ENCODE measurements at places on chromosomes 5 and 9. TPM values are rescaled to one million over a fixed set of nuclear protein-coding genes. Genes with fewer than 3 reads are reported as not detected.

SPATA31E1 gene
- not detected for polyA plus RNA-seq

SLC4A9 gene
- not detected for polyA plus RNA-seq

SAPCD2 gene
- 0.22 TPM for polyA plus RNA-seq

- H3K27ac ChIP-seq = no peak overlapping the region
- no peak overlapping the region for H3K4me3 ChIP-seq
- no peaks in the 10 kb centered on the region for H3K36me3 ChIP-seq
- no peaks in the 10 kb centered on the region for H3K27me3 ChIP-seq
- no peaks in the 10 kb centered on the region for H3K4me1 ChIP-seq
Observed at GRCh38 chr5:43973908-43974307, 370.9 kb downstream of the NNT start.

GRCh38 chr5:115184770-115185169 is 15.1 kb upstream of the TRIM36 start:
- peaks cover 7% of the 10 kb centered on the region for H3K27me3 ChIP-seq
- no peaks in the 10 kb centered on the region for H3K36me3 ChIP-seq
- no peak overlapping the region for H3K4me3 ChIP-seq
- no peak overlapping the region for H3K27ac ChIP-seq
- DNase-seq = no peak

- H3K4me3 ChIP-seq = peak within 1 kb of the TSS; percentile 12
- peaks cover 19% of the 10 kb centered on the region for H3K4me1 ChIP-seq
- H3K27ac ChIP-seq = no peak within 1 kb of the TSS
- DNase-seq = peak; percentile 12
- no peaks in the 10 kb centered on the region for H3K27me3 ChIP-seq
Observed at GRCh38 chr9:114805670-114806525, at the start of gene TNFSF15. Gene TNFSF15, minus strand, starts transcription at chr9:114806039. Its CDS starts 27 bp downstream, at chr9:114806012.

FGFR4 gene
- 1.6 TPM for polyA plus RNA-seq

- DNase-seq = no peak
- H3K4me1 ChIP-seq = no peaks in the 10 kb centered on the region
- no peak overlapping the region for H3K27ac ChIP-seq
- peaks cover 2% of the 10 kb centered on the region for H3K27me3 ChIP-seq
- H3K36me3 ChIP-seq = no peaks in the 10 kb centered on the region
- no peak overlapping the region for H3K4me3 ChIP-seq
Observed at GRCh38 chr5:113394658-113395057, 40.1 kb downstream of the TSSK1B start.

GRCh38 chr5:116626272-116626723 is 51.7 kb upstream of the SEMA6A start:
- peaks cover 3% of the 10 kb centered on the region for H3K4me1 ChIP-seq
- peak; percentile 51 for DNase-seq
- H3K27ac ChIP-seq = peak overlapping the region; percentile 11
- no peak overlapping the region for H3K4me3 ChIP-seq
- no peaks in the 10 kb centered on the region for H3K36me3 ChIP-seq

PCDHGA10 gene
- 0.27 TPM for polyA plus RNA-seq

C5orf58 gene
- polyA plus RNA-seq = not detected

- no peak overlapping the region for H3K27ac ChIP-seq
- no peaks in the 10 kb centered on the region for H3K36me3 ChIP-seq
- no peak for DNase-seq
Observed at GRCh38 chr5:59999056-59999455, 105.5 kb upstream of the PDE4D start.

DNA sequence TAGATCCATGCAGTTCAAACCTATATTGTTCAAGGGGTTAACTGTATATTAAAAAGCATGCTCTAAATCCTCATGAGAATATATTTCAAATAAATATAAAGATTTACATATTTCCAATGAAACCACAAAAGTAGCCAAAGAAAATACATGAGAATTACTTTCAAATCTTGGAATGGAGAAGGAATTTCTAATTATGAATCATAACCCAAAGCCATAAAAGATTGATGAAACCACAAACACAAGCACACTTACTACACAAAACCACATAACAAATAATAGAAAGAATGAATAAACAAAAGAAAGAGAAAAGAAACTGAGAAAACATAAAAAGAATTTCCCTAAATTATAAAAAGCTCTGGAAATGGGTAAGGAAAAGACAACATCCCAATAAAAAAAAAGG is 16.0 kb downstream of the ERP44 start:
- no peaks in the 10 kb centered on the region for H3K27me3 ChIP-seq
- no peak overlapping the region for H3K4me3 ChIP-seq
- H3K36me3 ChIP-seq = no peaks in the 10 kb centered on the region
- no peak overlapping the region for H3K27ac ChIP-seq

SLCO6A1 gene
- not detected for polyA plus RNA-seq

GRCh38 chr5:90476391-90476790 is 1.7 kb downstream of the POLR3G start:
- DNase-seq = no peak
- no peaks in the 10 kb centered on the region for H3K27me3 ChIP-seq
- no peak overlapping the region for H3K4me3 ChIP-seq
- H3K36me3 ChIP-seq = no peaks in the 10 kb centered on the region
- H3K4me1 ChIP-seq = peaks cover 20% of the 10 kb centered on the region
- H3K27ac ChIP-seq = no peak overlapping the region

GRCh38 chr5:179226696-179227095 is 118.6 kb downstream of the ADAMTS2 start:
- H3K27ac ChIP-seq = no peak overlapping the region
- no peaks in the 10 kb centered on the region for H3K27me3 ChIP-seq
- DNase-seq = no peak
- H3K4me3 ChIP-seq = no peak overlapping the region
- no peaks in the 10 kb centered on the region for H3K4me1 ChIP-seq
- no peaks in the 10 kb centered on the region for H3K36me3 ChIP-seq

- DNase-seq = no peak
- no peaks in the 10 kb centered on the region for H3K36me3 ChIP-seq
- no peak overlapping the region for H3K4me3 ChIP-seq
- H3K4me1 ChIP-seq = no peaks in the 10 kb centered on the region
- H3K27ac ChIP-seq = no peak overlapping the region
- H3K27me3 ChIP-seq = no peaks in the 10 kb centered on the region
Observed at GRCh38 chr5:2991884-2992283, 240.4 kb upstream of the IRX2 start.

- no peaks in the 10 kb centered on the region for H3K36me3 ChIP-seq
- no peak overlapping the region for H3K4me3 ChIP-seq
- no peak for DNase-seq
Observed at GRCh38 chr9:135718616-135719015, 16.6 kb downstream of the KCNT1 start.

MYMK gene
- 0.05 TPM for polyA plus RNA-seq

GNA14 gene
- polyA plus RNA-seq = 0.47 TPM

KDM4C gene
- polyA plus RNA-seq = 3.7 TPM

GRCh38 chr5:142699184-142699720 is 13.4 kb upstream of the FGF1 start:
- H3K36me3 ChIP-seq = no peaks in the 10 kb centered on the region
- no peak overlapping the region for H3K4me3 ChIP-seq
- peaks cover 25% of the 10 kb centered on the region for H3K4me1 ChIP-seq
- DNase-seq = peak; percentile 92
- H3K27ac ChIP-seq = peak overlapping the region; percentile 80

GADD45G gene
- polyA plus RNA-seq = 288 TPM

ANKRD18B gene
- polyA plus RNA-seq = 0.01 TPM

- no peak overlapping the region for H3K27ac ChIP-seq
- no peaks in the 10 kb centered on the region for H3K36me3 ChIP-seq
- no peaks in the 10 kb centered on the region for H3K27me3 ChIP-seq
- no peaks in the 10 kb centered on the region for H3K4me1 ChIP-seq
Observed at GRCh38 chr9:125985998-125986655, 239.0 kb downstream of the PBX3 start.

DNA sequence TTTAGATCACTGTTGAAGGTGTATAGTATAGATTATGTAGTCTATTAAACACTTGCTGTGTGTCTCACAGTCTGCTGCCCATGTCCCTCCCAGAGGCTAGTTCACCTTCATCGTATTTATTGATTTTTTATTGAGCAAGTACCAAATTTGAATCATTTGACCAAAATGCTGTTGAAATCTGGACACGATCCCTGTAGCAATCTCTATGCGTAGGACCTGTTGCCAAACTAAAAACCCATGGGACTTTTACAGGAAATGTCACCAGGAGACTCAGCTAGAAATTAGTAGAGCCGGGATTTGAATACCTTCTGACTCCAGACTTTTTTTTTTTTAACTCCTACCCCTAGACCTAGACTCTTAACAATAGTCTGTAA is 17.5 kb downstream of the SLC31A1 start:
- no peak overlapping the region for H3K27ac ChIP-seq
- peaks cover 9% of the 10 kb centered on the region for H3K4me1 ChIP-seq
- H3K36me3 ChIP-seq = no peaks in the 10 kb centered on the region
- H3K4me3 ChIP-seq = no peak overlapping the region
- no peaks in the 10 kb centered on the region for H3K27me3 ChIP-seq

PTGER4 gene
- 1.8 TPM for polyA plus RNA-seq

DNA sequence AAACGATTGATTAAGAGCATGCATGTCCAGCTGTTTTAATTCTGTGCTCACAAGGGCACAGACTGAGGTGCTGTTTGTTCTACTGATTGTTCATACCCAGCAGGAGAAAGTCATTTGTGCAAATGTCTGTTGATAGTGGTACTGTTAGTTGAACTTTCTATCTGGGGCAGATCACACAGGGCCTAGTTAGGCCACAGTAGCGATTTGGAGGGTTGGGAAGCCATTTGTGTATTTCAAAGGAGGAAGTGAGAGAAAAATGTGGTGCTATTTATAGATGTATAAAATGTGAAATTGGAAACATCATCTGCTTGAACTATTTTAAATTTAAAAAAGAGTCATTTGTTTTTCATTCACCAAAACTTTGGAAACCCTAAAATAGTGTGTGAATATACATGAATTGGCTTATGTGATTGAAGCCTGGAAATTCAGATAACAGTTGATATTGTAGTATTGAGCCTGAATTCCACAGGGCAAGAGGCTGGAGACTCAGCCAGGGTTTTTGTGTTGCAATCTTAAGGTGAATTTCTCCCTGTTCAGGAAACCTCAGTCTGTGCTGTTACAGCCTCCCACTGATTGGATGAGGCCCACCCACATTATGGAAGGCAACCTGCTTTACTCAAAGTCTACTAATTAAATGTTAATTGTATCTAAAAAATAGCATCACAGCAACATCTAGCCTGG is 162.0 kb upstream of the CDKN2B start:
- no peaks in the 10 kb centered on the region for H3K36me3 ChIP-seq
- no peak overlapping the region for H3K27ac ChIP-seq
- DNase-seq = no peak
- no peaks in the 10 kb centered on the region for H3K27me3 ChIP-seq

RMRP gene
- polyA plus RNA-seq = 26.8 TPM

DNA sequence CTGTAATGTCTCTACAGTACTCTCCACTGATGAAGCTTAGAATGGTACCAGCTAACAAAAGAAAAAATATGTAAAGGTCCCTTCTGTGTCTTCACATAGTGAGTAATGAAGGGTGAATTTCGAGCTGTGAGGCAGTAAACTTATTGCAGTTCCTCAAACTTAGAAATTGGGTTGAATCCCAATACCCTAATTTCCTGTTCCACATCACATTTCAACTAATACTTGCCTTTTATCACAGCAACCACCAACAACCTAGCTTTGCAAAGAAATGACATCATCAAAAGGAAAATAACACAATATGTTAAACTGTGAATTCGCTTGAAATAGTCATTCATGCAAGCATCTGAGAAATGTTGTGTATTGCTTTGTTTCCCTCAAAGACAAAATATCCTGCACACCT is 9.4 kb upstream of the TNFAIP8 start:
- no peaks in the 10 kb centered on the region for H3K36me3 ChIP-seq
- H3K27ac ChIP-seq = no peak overlapping the region
- no peak for DNase-seq
- H3K4me1 ChIP-seq = no peaks in the 10 kb centered on the region
- no peaks in the 10 kb centered on the region for H3K27me3 ChIP-seq

TAL2 gene
- not detected for polyA plus RNA-seq

EGFLAM gene
- 16.0 TPM for polyA plus RNA-seq

SLC6A3 gene
- polyA plus RNA-seq = 0.01 TPM

- H3K27me3 ChIP-seq = no peaks in the 10 kb centered on the region
- no peaks in the 10 kb centered on the region for H3K4me1 ChIP-seq
- H3K36me3 ChIP-seq = peaks cover 4% of the 10 kb centered on the region
Observed at GRCh38 chr9:14080959-14081542, 232.9 kb downstream of the NFIB start.

- no peak for DNase-seq
- H3K27me3 ChIP-seq = no peaks in the 10 kb centered on the region
- H3K4me3 ChIP-seq = no peak overlapping the region
Observed at GRCh38 chr9:99948896-99949295, 42.4 kb downstream of the STX17 start.

DNA sequence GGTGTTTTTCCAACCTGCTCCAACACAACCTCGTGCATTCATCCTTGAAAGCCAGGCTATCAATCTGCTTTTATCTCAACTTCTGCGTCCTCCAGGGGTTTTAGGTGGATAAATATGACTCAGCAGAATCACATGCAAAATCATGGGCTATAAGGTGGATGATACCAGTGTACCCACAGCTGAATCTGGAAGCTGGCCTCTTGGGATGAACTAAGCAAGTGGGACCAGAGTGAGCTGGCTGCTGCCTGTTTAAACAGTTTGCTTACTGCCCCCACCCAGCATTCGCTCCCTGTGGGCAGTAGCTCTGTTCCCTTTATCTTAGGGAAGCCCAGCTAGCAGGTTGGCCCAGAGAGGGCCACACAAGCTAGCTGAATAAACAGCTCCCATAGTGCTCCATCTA is 194.0 kb downstream of the CRB2 start:
- H3K36me3 ChIP-seq = no peaks in the 10 kb centered on the region
- no peak overlapping the region for H3K27ac ChIP-seq
- H3K27me3 ChIP-seq = no peaks in the 10 kb centered on the region
- no peak overlapping the region for H3K4me3 ChIP-seq

DNA sequence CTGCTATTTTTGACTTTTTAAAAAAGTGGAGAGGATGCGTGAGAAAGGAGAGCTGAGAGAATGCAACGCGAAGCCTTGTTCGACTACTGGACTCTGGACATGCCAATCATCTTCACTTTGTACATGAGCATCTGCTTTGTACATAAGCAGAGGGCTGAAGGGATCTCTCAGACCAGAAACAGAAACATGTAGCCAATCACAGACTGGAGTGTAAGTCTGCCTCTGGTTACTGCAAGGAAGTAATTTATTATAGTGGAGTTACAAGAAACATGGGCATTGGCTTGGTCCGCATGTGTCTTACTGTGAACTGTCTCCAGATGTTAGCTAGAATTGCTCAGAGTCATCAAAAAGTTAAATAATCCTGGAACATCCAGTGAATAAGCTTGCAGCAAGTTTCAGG is 190.0 kb upstream of the GRAMD2B start:
- no peaks in the 10 kb centered on the region for H3K4me1 ChIP-seq
- DNase-seq = no peak
- no peaks in the 10 kb centered on the region for H3K27me3 ChIP-seq
- H3K27ac ChIP-seq = no peak overlapping the region

GRCh38 chr5:146363161-146363874 is 24.7 kb downstream of the POU4F3 start:
- H3K27ac ChIP-seq = no peak overlapping the region
- H3K4me3 ChIP-seq = no peak overlapping the region
- no peaks in the 10 kb centered on the region for H3K27me3 ChIP-seq
- no peaks in the 10 kb centered on the region for H3K36me3 ChIP-seq

- peaks cover 35% of the 10 kb centered on the region for H3K4me1 ChIP-seq
- H3K4me3 ChIP-seq = no peak overlapping the region
- no peaks in the 10 kb centered on the region for H3K27me3 ChIP-seq
- H3K36me3 ChIP-seq = no peaks in the 10 kb centered on the region
- no peak for DNase-seq
- H3K27ac ChIP-seq = peak overlapping the region; percentile 47
Observed at GRCh38 chr9:108057421-108058134, 568.0 kb upstream of the KLF4 start.

FAF2 gene
- 14.7 TPM for polyA plus RNA-seq

All from psoas muscle (tissue), 8 donors.